ENCODE measurements at places on chromosomes 6 and 20. TPM values are rescaled to one million over a fixed set of nuclear protein-coding genes. Genes with fewer than 3 reads are reported as not detected.
A peak's percentile ranks its signal among the peaks of the same experiment; 100 is the strongest.

PNLDC1 gene
- 0.12 TPM for total RNA-seq

DNA sequence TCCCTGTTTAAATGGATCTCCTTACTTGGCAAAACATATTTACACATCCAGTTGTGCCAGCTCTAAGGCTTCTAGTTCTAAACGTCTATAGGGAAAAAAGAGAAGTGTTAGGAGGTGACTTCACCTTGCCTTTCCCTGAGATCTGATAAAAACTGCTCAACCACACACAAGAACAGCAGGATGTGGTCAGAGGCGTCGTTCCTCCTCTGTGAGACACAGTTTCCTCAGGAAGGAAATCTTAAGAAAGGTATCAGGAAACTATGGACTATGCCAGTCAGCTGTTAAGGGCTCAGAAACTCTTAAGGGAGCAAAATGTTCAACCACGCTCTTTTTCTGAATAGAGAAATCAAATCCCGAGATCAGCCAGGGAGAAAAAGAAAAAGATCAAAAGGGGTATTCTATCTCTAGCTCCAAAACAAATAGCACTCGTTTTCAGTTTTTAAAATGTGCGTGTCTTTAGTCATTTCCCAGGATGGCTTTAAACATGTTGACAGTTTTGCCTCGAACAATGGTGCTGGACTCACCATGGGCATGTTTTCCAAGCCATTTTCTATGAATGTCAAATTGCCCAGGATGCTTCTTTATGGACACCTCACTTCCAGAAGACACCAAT is 154.5 kb downstream of the HACE1 start:
- no peaks in the 10 kb centered on the region for H3K36me3 ChIP-seq
- no peak overlapping the region for H3K27ac ChIP-seq
- no peak for DNase-seq

DCDC2 gene
- 0.59 TPM for total RNA-seq

MICA gene
- 18.2 TPM for total RNA-seq

SLC32A1 gene
- 0.87 TPM for total RNA-seq

HLA-DQB1 gene
- 5.7 TPM for total RNA-seq

SRMS gene
- total RNA-seq: 0.50 TPM

MEP1A gene
- not detected for total RNA-seq

SLC17A5 gene
- total RNA-seq: 17.7 TPM

DEFB132 gene
- not detected for total RNA-seq

DNA sequence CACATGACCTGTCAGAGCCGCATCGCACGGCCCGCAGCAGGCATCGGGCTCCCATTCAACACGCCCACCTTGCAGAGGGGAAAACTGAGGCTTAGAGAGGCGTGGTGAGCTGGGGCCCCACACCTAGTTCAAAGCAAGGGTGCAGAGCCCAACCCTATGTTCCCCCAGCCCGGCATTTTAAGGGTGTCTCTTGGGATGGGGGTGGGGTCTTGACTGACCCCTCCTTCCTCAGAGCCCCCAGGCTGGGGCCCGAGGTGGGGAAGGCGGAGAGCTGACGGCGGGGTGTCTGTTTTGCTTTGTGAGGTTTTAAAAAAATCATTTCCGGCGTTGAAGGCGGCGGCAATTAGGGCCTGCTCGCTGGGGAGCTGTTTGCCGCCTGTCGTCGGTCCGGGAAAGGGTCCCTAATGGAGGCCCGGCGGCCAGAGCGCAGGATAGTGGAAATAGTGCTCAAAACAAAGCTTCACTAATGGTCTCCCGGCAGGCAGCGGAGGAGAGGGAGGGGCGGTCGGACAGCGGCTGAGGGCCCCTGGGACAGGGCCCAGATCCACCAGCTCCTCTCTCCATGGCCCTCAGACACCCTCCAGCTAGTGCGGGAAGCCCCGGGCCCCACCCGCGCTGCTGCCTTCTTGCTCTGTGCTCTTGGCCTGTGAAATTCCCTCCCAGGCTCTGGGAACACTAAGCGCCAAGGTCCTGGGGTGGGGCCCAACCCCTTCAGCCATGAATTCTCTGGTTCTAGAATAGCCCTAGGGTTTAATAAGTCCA is 11.9 kb downstream of the VSTM2L start:
- H3K27me3 ChIP-seq: peaks cover 14% of the 10 kb centered on the region
- H3K4me3 ChIP-seq: peak overlapping the region; percentile 68
- peak overlapping the region; percentile 79 for H3K27ac ChIP-seq
- H3K36me3 ChIP-seq: no peaks in the 10 kb centered on the region

DNA sequence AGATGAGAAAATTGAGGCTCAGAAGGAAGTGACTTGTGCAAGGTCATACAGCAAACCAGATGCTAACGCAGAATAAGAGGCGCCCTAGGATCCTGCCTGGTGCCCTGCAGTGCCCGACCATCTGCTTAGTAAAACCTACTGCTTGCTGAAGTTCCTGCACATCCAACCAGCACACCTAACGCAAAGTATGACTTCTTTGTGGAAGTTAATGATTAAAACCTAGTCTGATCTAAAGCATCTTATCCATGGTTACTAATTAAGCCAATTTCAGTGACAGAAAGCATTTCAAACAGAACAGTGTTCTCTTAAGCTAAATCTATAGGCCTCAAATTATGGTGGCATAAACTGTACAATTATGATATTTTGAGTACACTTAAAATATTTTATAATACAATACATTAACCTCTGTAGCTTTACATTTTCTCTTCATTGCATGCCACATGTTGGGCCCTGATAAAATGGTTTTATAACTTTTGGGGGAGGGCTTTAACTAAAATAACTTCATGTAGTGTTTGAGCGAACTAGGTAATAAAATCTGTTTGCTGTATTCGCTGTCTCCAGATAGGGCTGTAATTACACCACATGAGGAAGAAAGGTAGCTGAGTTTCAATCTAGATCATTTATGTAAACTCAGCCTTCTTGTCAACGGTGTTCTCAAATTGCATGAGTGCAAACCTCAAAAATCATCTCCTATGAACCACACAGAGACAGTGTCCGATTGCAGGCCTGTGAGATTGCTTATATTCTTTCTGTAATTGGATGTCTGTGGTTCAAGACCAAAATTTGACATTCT is 37.5 kb upstream of the BEND3 start:
- no peaks in the 10 kb centered on the region for H3K36me3 ChIP-seq
- H3K4me3 ChIP-seq: no peak overlapping the region
- H3K27me3 ChIP-seq: no peaks in the 10 kb centered on the region
- peak overlapping the region; percentile 67 for H3K27ac ChIP-seq

- peak overlapping the region; percentile 84 for H3K27ac ChIP-seq
- no peak overlapping the region for H3K4me3 ChIP-seq
- no peaks in the 10 kb centered on the region for H3K27me3 ChIP-seq
Observed at GRCh38 chr20:17557675-17558006, 12.2 kb upstream of the DSTN start.

IPCEF1 gene
- total RNA-seq: 0.27 TPM

AKAP12 gene
- total RNA-seq: 80.2 TPM

COL10A1 gene
- total RNA-seq: not detected

DNA sequence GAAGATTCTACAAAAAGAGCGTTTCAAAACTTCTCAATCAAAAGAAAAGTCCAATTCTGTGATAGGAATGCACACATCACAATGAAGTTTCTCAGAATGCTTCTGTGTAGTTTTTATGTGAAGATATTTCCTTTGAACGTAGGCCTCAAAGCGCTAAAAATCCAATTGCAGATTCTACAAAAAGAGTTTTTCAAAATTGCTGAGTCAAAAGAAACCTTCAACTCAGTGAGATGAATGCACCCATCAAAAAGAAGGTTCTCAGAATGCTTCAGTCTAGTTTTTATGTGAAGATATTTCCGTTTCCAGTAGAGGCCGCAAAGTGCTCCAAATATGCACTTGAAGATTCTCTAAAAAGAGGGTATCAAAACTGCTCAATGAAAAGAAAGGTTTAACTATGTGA is 319.7 kb upstream of the DEFB115 start:
- no peaks in the 10 kb centered on the region for H3K27me3 ChIP-seq
- no peaks in the 10 kb centered on the region for H3K36me3 ChIP-seq
- H3K4me3 ChIP-seq: no peak overlapping the region
- no peak overlapping the region for H3K27ac ChIP-seq

- H3K27ac ChIP-seq: no peak overlapping the region
- no peak overlapping the region for H3K4me3 ChIP-seq
- H3K36me3 ChIP-seq: no peaks in the 10 kb centered on the region
Observed at GRCh38 chr6:104771258-104771832, 88.4 kb downstream of the HACE1 start.

- no peaks in the 10 kb centered on the region for H3K27me3 ChIP-seq
- H3K4me1 ChIP-seq: peaks cover 39% of the 10 kb centered on the region
- H3K36me3 ChIP-seq: no peaks in the 10 kb centered on the region
- DNase-seq: no peak
- H3K4me3 ChIP-seq: no peak overlapping the region
- H3K27ac ChIP-seq: no peak overlapping the region
Observed at GRCh38 chr20:41142919-41143318, 5.6 kb downstream of the PLCG1 start.

SENP6 gene
- 114 TPM for total RNA-seq

PLAGL1 gene
- 0.90 TPM for total RNA-seq

ID1 gene
- total RNA-seq: 452 TPM

GRCh38 chr20:56002908-56003800 is 2.2 kb downstream of the CBLN4 start:
- H3K36me3 ChIP-seq: peaks cover 5% of the 10 kb centered on the region
- H3K27me3 ChIP-seq: no peaks in the 10 kb centered on the region
- H3K27ac ChIP-seq: no peak overlapping the region
- H3K4me1 ChIP-seq: no peaks in the 10 kb centered on the region
- no peak overlapping the region for H3K4me3 ChIP-seq
- no peak for DNase-seq

GRCh38 chr20:23119456-23120216 is 33.5 kb upstream of the CD93 start:
- DNase-seq: no peak
- H3K4me1 ChIP-seq: no peaks in the 10 kb centered on the region
- no peaks in the 10 kb centered on the region for H3K27me3 ChIP-seq
- H3K36me3 ChIP-seq: no peaks in the 10 kb centered on the region
- no peak overlapping the region for H3K4me3 ChIP-seq
- H3K27ac ChIP-seq: no peak overlapping the region

GRCh38 chr6:159490298-159490937 is 202.6 kb downstream of the SOD2 start:
- H3K4me1 ChIP-seq: no peaks in the 10 kb centered on the region
- H3K27ac ChIP-seq: no peak overlapping the region
- DNase-seq: no peak
- no peaks in the 10 kb centered on the region for H3K36me3 ChIP-seq

RBPJL gene
- 1.4 TPM for total RNA-seq

- H3K36me3 ChIP-seq: no peaks in the 10 kb centered on the region
- H3K4me1 ChIP-seq: peaks cover 25% of the 10 kb centered on the region
- peak; percentile 9 for DNase-seq
- no peaks in the 10 kb centered on the region for H3K27me3 ChIP-seq
- no peak overlapping the region for H3K27ac ChIP-seq
- H3K4me3 ChIP-seq: no peak overlapping the region
Observed at GRCh38 chr6:137416376-137417109, 77.7 kb downstream of the OLIG3 start.

DOK5 gene
- total RNA-seq: 5.0 TPM

GRCh38 chr20:62875419-62876361 is 14.1 kb upstream of the TCFL5 start:
- H3K36me3 ChIP-seq: no peaks in the 10 kb centered on the region
- no peak overlapping the region for H3K27ac ChIP-seq

GRCh38 chr20:2851086-2851485 is 10.5 kb downstream of the VPS16 start:
- no peaks in the 10 kb centered on the region for H3K36me3 ChIP-seq
- no peak for DNase-seq
- H3K27ac ChIP-seq: no peak overlapping the region
- no peaks in the 10 kb centered on the region for H3K27me3 ChIP-seq

- no peaks in the 10 kb centered on the region for H3K27me3 ChIP-seq
- no peak overlapping the region for H3K4me3 ChIP-seq
- H3K4me1 ChIP-seq: no peaks in the 10 kb centered on the region
- H3K27ac ChIP-seq: no peak overlapping the region
- DNase-seq: no peak
Observed at GRCh38 chr6:53011979-53012378, 16.9 kb upstream of the GSTA4 start.

DNA sequence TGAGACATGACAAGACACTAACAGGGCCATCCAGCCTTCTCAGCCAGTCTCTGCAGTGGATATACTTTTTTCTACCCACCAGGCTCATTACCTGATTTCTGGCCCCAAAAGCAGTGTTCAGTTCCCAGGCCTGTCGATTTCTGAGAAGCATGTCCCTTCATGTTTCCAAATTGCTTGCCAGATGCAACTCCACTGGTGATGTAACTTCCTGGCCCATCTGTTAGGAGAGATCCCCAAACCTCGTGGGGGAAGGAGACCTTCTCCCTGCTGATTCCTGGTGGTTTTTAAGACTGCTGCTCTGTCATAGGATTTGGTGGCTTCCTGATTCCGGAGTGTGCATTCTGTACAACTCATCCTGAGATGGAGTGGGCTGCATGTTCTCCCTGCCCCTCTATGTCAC is 31.6 kb upstream of the MRPS10 start:
- H3K27me3 ChIP-seq: no peaks in the 10 kb centered on the region
- no peak overlapping the region for H3K27ac ChIP-seq
- no peak overlapping the region for H3K4me3 ChIP-seq
- DNase-seq: no peak
- H3K36me3 ChIP-seq: peaks cover 10% of the 10 kb centered on the region

PPIL6 gene
- total RNA-seq: 1.5 TPM

- no peak overlapping the region for H3K27ac ChIP-seq
- H3K4me3 ChIP-seq: no peak overlapping the region
- DNase-seq: no peak
- no peaks in the 10 kb centered on the region for H3K27me3 ChIP-seq
- H3K36me3 ChIP-seq: peaks cover 23% of the 10 kb centered on the region
- no peaks in the 10 kb centered on the region for H3K4me1 ChIP-seq
Observed at GRCh38 chr20:38007526-38007925, 25.7 kb downstream of the TTI1 start.

HEY2 gene
- total RNA-seq: 3.7 TPM
